Stimulated activated CD4-positive, alpha-beta T cell treated with anti-CD3 and anti-CD28 coated beads, Interleukin-1b, Interleukin-23, amount 100 ng/mL, for 1 hour (primary cell): ENCODE measurements at places on chromosomes 3 and 15.

GRCh38 chr15:52005748-52006701 is 13.0 kb upstream of the MAPK6 start:
- DNase-seq: no peak

GRCh38 chr15:56261854-56262509 is 18.3 kb upstream of the RFX7 start:
- DNase-seq: no peak

DNA sequence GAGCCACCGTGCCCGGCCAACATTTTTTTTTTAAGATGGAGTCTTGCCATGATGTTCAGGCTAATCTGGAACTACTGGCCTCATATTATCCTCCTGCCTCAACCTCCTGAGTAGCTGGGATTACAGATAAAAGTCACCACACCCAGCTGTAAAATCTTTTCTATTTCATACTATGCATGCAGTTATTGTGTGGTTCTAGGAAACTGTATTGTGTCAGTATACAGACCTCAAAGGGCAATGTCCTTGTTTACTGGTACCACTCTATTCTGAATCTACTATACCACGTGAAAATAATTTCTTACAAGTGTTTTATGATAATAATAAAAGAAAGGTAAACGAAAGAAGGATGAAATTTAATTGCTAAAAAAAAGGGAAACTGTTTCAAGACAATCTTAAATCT is 123.5 kb upstream of the PTX3 start:
- no peak for DNase-seq

GRCh38 chr3:72271216-72271615 is 486.3 kb upstream of the PROK2 start:
- no peak for DNase-seq

DNA sequence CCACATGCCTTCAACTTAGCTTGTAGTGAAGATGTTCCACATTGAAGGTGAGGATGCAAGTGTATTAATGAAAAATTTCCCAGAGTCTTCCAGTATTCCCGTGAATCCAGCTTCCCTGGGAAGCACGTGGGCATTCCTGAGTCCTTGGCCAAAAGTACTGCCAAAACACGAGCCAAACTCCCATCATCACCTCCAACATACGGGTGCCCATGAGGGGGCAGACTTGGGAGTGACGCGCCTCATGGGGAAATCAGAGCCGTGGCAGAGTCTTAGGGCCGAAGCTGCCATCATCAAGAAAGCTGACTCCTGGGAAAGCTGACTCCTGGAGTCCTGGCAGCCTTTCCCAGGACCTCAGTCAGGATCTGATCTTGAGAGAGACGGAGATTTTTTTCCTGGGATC is 20.1 kb upstream of the TM2D3 start:
- DNase-seq: no peak

- DNase-seq: no peak
Measured at GRCh38 chr3:122974764-122975162, 52.8 kb downstream of the SEMA5B start.

DNA sequence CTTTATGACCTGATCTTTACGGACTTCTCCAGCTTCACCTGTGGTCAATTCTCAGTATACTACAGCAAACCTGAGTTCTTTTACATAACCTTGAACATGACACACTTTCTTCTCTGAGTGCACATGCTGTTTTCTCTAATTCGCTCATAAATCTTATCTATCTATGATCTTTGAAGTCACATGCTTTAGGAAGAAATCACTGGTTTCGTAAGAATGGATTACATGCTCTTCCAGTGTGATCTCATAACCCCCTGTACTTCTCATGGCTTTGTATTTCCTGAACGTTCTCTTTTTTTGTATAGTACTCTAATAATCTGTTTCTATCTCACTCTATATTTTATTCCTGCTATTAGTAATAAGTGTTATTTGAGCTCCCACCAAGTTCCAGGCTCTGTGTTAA is 1165.2 kb downstream of the TBL1XR1 start:
- no peak for DNase-seq

DNA sequence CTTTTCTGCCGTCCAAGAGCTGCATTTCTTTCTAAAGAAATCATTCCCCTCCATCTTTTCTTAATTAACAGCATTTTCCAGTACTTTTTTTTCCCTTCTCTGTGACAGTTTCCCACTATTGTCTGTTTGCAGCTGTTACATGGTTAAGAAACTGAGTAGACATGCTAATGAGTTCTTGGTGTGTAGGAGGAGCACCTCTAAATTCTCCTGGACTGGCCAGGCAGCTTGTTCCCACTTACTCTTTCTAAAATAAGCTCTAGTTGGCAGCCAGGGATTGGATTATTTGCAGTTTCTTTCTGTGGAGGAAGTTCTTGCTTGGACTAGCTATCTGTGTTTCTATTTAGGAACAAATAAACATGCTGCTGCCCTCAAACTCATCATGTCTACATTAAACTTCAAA is 235.1 kb upstream of the GAP43 start:
- DNase-seq: no peak
